Neural crest cell (in vitro differentiated cells): ENCODE measurements at places on chromosomes 5 and 9.

GRCh38 chr5:19605846-19606407 is 382.1 kb downstream of the CDH18 start:
- no peak for DNase-seq

- no peak for DNase-seq
These were observed 4.8 kb downstream of the IL9 start for GRCh38 chr5:135890867-135891266.

- DNase-seq = no peak
These were observed 92.2 kb upstream of the IL33 start for GRCh38 chr9:6123416-6123815.

- DNase-seq = no peak
These were observed 65.0 kb downstream of the AGTPBP1 start for GRCh38 chr9:85676790-85677189.

DNA sequence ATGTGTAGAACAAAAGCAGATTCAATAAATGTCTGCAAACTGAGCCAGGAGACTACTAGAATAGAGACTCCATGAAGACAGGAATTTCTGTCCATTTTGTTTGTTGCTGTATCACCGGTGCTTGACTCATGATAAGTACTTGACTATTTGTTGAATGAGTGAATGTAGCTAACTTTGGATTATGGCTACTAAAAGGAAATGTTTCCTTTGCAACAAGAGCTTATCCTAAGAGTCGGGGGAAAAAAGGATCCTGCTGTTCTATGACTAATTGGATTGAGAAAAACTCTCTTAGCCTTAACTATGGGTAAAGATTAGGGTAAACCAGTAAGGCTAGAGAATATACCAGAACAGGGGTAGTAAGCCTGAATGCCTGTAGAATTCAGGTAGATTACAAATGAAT is 3.5 kb downstream of the PAIP1 start:
- DNase-seq = no peak

GRCh38 chr9:32350682-32351081 is 33.8 kb upstream of the ACO1 start:
- DNase-seq = no peak

DNA sequence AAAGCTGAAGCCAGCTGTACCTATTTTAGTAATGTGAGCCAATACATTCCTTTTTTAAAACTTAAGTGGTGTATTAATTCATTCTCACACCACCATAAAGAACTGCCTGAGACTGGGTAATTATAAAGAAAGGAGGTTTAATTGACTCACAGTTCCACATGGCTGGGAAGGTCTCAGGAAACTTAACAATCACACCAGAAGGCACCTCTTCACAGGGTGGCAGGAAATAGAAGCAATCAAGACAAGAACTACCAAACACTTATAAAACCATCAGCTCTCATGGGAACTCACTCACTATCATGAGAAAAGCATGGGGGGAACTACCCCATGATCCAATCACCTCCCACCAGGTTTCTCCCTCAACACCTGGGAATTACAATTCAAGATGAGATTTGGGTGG is 21.0 kb downstream of the ESM1 start:
- DNase-seq = no peak

DNA sequence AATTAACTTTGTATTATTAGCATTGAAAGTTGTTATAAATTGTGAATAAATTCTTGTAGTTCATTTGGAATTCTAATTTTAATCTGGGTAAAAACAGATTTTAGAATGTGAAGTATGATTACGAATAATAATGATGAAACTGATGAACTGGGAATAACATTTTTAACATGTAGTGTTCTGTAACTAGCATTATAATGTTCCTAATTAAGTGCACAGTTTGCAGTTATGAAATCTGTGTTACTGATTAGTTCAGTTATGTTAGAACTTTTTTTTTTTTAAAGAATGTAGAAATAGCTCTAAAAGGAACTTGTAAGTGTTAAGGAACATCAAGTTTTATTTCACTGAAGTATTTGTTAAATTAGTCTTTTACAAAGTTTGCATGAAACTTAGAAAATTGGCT is 48.9 kb upstream of the EIF4EBP3 start:
- no peak for DNase-seq

DNA sequence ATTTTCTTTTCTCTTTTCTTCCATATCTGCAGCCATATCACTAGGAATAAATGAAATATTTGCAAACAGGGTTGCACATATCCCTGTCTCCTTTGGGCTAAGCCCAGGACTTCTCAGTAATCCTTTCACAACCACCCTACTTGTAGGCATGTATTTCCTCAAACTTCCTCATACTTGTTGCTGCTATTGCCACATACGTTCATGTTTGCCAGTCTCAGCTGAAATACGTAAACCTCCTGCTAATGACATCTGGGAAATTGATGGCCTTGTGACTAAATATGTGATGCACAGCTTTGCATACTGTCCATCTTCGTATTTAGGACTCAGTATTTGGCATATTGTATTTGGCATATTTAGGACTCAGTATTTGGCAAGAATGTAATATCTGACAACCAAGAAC is 224.6 kb downstream of the PLK2 start:
- DNase-seq = no peak

GRCh38 chr5:136656811-136657210 is 291.5 kb upstream of the TRPC7 start:
- DNase-seq = no peak

DNA sequence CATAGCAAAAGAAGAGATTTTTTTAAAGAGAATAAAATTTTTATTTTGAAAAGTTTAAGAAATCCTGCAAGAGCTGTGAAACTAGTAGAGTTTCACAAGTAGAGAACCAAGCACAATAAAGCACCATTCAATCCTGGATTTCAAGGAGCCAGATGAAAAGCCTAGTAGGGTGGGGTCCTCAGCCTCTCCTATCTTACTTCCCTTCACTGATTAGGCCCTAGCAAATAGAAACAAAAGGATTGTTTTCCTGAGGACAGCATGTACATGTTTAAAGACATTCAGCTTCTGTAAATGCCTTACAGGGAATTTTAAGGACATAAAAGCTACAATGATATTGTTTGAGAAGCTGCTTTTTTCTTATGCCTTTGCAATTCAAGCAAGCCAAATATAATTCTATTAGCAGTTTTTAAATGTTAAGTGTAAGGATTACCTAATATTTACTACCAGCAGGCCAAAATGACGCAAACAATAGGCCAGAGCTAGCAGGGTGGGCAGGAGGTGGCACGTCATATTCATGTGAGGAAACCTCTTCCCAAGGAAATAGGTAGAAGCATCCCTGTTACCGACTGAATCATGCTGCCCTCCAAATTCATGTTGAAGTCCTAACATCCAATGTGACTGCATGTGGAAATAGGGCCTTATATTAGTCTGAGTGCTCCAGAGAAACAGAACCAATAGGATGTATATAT is 337.6 kb downstream of the MLLT3 start:
- no peak for DNase-seq

DNA sequence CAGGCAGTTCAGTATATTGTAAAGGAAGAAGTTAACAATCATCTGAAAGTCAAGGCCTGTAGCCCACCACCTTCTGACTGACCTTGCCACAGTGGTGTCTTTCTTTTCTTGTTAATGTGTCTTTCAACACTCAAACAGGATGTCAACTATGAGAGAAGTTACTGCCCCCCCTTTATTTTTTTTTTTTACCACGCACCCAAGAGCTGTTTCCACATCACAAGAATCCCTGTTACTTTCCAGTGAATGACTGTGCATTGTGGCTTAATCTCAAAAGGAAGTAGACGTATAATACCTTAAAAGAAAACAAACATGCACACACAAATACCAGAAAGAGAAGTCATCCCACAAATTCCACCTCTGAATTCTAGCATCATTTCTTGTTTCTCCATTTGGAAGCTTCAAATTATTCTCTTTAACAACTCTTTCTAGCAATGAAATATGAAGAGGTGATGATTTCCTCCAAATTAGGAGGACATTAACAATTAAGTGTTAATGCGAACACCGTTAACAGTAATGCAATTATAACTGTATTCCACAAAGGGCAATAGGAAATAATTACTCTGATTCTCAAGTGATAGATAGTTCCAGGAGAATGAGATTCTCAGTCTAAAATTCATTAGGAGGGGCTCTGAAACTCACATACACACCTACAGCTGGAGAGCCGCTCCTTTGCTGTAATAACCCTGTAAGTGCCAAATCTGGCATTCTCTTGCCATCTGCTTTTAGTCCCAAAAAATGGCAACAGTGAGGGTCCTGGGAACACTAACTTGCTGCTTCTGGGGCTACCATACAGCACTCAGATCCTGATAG is 201.0 kb downstream of the EFNA5 start:
- no peak for DNase-seq

DNA sequence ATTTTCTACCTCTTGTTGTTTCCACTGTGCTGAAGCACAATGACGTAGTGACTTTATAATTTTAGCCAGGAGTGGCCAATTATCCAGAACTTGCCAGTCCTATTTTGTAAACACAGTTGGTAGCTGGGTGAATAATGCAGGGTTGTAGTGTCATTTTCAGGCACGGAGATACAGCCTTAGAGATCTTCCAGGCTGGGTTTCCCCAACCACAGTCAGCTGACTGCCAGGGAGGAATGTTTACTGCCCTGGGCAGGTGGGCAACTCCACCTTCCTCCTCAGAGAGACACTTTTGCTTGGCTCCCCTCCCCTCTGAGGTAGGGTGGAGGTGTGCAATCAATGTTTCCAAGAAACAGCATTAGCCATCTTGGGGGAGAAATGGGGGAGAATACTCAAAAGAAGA is 228.1 kb upstream of the NR4A3 start:
- DNase-seq = no peak

DNA sequence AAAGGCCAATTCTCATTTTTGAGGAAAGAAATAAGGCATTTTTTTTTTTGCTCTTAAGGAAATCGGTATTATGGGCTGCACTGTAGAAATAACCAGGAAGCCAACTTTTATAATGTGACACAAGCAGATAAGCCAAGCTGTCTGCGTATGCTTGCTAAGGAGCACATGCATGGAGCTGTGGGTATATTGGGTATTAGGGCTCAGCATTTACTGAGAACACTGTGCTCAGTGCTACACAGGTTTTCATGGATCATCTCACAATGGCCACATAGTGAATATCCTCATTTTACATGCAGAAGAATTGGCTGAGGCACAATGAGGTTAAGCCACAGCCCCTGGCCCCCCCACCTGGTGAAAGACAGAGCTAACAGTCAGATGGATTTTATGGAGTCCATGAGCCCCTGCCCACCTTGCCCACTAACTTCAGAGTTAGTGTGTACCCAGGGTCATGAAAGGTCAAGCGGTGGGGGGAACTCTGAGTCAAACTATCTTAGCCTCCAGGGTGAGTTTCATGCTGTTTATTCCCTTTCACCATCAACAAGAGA is 204.8 kb downstream of the SPATA31A6 start:
- DNase-seq = no peak

DNA sequence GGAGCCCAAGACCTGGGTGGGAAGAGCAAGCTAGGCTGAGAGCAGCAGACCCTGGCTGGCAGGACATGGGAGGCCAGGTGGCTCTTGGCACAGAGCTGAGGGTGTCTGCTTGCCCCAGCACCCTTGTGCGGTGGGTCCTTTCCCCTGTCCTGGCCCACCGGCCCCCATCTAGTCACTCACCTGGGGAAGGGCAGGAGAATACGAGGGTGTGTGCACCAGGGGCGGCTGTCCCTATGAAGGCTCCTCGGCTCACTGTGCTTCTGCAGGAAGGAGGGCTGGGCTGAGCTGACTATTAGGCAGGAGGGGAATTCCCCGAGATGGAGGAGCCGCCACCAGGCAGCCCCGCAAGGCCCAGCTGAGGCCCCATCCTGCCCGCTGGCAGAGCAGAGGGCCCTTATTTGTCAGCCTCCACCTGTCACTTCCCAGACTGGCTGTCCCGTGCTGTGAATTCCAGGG is 6.1 kb upstream of the TNIP1 start:
- DNase-seq = no peak

- DNase-seq = no peak
These were observed 12.3 kb upstream of the CAST start for GRCh38 chr5:96649681-96650540.
